ENCODE measurements at places on chromosomes 1 and 21. TPM values are rescaled to one million over a fixed set of nuclear protein-coding genes. Genes with fewer than 3 reads are reported as not detected.

TMEM125 gene
- 0.17 TPM for polyA plus RNA-seq

INAVA gene
- polyA plus RNA-seq: 0.01 TPM

ANGPTL3 gene
- not detected for polyA plus RNA-seq

CYP4A11 gene
- not detected for polyA plus RNA-seq

NFIA gene
- 3.5 TPM for polyA plus RNA-seq

NEK2 gene
- 8.8 TPM for polyA plus RNA-seq

ZFP69 gene
- polyA plus RNA-seq: 1.4 TPM

ZNF691 gene
- polyA plus RNA-seq: 5.6 TPM

TOMM40L gene
- 9.6 TPM for polyA plus RNA-seq

- DNase-seq: no peak
These were observed 33.6 kb upstream of the DIP2A start for GRCh38 chr21:46425041-46425440.

GRCh38 chr1:17047924-17048323, 5.9 kb downstream of the SDHB start:
- no peak for DNase-seq

DNA sequence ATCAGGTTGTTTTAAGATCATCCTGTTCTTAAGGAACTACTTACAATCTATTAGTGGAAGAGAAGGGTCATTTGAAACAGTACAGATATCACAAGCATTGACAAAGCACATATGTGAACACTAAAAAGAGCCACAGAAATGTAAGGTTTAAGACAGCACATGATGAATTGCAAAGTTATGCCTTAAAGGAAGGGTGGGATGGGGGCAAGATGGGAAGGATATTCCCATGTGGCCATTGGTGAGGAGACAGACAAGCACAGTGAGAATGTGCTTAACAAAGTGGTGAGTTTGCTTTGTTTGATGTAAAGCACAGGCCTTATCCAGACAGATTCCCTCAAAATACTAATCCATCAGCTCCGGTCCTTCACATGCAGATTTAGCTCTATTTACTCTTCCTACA, 151.6 kb upstream of the IVNS1ABP start:
- no peak for DNase-seq

- no peak for DNase-seq
These were observed 7.8 kb upstream of the SEMA4A start for GRCh38 chr1:156145650-156146019.

- no peak for DNase-seq
These were observed 61.3 kb downstream of the ALPL start for GRCh38 chr1:21570528-21570875.

GRCh38 chr1:8155528-8156186, 129.5 kb upstream of the ERRFI1 start:
- DNase-seq: no peak

- no peak for DNase-seq
These were observed 15.6 kb downstream of the PAX7 start for GRCh38 chr1:18646091-18646785.

DNA sequence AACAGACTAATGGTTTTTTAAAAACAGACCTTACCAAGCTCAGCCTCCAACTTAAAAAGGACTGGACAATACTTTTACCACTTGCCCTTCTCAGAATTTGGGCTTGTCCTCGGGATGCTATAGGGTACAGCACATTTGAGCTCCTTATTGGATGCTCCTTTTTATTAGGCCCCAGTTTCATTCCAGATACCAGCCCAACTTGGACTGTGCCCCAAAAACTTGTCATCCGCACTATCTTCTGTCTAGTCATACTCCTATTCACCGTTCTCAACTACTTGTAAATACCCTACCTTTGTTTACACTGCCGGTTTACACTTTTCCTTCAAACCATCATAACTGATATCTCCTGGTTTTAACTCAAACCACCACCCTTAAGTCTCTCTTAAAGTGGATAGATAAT, 17.9 kb upstream of the ANKRD13C start:
- DNase-seq: no peak

DNA sequence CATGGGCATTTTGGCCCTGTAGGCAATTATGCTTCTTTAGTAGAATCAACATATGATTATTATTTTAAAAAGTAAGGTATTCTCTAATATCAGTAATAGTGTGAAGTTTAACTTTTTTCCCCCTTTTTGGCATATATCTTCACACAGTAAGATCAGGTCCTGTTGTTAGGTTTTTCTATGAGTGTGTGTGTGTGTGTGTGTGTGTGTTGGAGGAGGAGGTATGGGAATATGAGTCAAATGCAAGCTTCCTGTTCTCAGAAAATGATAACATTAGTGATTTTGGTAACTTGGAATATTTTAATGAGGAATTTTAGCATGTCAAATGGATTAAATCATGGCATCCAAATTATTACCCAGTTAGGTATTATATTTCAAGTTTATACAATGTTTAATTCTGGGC, 65.8 kb upstream of the BCL10 start:
- no peak for DNase-seq

DNA sequence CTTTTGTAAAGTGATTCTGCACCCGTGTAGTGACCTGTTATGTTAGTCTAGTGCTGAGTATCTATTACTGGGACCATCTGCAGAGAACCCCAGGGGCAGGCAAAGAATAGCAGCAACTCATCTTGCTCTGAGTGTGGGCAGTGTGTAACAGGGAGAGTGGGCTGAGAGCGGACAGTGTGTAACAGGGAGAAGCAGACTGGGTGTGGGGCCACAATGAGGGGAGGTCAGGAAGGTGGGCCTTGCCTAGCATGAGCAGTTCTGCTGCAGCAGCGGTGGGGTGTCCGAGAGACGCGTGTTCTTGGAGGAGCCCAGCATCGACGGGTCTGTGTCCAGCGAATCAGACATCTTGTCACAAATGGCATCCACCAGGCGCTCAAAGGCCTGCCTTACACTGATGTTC, 41.2 kb upstream of the NRDC start:
- DNase-seq: no peak

DNA sequence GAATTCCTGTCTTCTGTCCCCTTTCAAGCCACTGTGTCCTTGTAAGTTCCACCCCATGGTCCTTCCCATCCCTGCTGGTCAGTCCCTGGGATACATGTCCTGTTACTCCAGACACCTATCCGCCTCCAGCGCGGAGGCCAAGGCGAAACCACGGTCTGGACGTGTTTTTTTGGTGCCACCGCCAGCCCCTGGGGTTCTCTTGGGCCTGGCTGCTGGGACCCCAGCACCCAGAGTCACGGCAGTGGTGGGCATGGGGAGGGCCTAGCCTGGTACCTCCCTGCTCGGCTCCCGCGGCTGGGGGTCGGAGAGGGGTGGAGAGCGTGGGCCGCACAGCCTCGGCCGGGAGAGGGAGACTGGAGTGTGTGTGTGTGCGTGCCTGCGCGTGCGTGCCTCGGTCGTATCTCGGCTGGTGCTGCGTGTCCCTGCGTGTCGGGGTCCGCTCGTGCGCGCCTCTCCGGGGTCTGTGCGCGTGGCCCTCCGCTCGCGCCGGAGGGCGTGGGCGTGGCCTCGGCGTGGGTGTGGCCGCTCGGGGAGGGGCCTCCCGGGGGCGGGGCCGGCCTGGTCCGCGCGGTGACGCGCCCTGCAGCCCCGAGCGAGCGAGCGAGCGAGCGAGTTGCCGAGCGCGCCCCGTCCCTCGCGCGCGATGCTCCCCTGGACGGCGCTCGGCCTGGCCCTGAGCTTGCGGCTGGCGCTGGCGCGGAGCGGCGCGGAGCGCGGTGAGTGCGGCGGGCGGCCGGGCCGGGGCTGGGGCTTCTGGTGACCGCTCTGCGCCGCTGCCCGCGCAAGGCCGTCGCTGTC, at the start of gene VWA1:
Gene VWA1 (plus strand): TSS at position 585 of the 798 bp plus-strand sequence. CDS start 59 bp downstream, at position 644.
- no peak for DNase-seq

GRCh38 chr21:38133240-38133639, 123.6 kb upstream of the KCNJ15 start:
- DNase-seq: no peak

- DNase-seq: no peak
These were observed 225.6 kb upstream of the PBX1 start for GRCh38 chr1:164333387-164333786.

DNA sequence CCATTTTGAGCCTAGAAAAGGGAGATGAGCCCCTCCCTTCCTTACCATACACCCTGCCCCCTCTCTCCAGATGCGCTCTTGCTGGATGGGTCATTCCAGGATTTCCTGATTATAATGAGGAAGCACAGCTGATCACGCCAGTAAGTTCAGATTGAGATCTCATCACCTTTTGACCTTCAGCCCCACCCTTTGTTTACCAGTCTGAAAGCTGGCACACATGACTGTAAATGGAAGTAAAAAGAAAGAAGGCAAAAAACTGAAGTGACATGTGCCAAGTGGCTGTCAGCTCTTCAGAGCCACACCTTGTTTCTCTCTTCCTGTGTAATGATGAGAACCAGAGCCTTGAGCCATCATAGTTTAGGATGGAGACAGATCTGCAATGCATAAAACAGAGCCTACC, 27.9 kb downstream of the S1PR1 start:
- DNase-seq: no peak

DNA sequence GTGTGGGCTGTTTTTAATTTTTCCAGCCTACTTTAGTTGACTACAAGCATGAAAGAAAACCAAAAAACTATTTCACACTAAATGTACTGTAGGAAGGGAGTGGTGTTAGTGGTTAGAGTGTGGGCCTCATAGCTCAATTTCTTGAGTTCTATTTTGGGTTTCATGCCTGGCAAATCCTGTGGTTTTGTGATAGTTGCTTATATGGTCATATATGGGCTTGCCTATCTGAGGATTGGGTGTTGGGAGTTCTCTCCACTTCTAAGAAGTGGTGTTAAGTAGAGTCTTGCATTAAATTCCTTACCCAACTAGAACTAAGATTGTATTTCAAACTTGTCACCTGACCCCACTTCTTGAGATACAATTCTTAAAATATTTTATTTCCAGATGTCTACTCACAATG, 37.8 kb upstream of the COL11A1 start:
- DNase-seq: no peak

DNA sequence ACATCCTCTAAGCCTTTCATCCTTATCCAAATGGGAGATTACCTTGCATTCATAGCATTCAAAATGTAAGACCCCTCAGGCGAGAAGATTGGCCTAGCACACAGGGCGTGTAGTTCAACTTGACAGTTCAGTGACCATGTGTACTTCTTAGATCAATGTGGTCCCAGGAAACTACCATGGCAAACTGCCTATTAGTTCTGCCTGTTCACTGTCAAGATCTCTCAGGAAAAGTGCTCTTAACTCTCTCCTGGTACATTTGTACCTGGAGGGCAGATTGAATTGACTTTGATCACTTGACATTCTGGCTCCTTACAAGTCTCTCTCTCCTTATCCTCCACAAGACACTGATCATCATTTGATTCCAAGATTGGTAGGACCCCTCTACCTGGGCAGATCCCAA, 122.4 kb downstream of the CDC7 start:
- no peak for DNase-seq

DNA sequence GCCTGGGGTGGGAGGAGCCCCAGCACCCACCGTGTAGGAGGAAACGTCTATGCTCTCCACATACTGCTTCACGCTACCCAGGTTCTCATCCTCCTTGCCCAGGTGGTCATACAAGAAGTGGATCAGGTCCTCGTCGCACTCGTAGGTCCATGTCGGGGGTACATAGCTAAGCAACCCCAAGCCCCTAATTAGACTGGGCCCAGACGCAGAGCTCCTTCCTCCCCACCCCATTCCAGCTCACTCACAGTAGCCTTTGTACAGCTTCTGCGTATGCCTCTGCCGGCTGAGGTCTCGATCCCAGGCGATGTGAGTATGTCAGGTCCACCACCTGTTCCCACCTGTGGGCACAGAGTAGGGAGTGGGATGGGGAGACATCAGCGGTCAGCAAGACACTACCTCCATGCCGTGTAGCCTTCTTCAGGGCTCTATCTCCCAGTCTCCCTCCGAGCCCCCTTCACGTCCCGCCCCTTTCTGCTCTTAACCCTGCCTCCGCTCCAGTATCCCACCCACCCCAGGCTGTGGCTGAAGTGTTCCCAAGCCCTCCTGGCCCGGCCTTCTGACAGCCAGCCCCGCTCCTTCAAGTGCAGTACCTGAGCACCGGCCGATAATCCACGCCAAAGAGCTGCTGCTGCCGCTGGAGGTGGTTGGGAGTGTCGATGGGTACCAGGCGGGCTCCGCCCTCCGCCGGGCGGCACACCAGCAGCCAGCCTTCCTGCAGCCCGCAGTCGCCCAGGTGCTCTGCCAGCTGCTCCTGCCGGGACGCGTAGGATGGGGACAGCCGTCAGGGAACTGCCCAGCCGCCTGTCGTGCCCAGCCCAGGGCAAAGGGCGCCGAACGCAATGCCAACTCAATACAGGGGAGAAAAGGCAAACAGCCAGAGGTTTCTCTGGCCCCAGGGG, 919 bp downstream of the HECTD3 start:
- DNase-seq: no peak

DNA sequence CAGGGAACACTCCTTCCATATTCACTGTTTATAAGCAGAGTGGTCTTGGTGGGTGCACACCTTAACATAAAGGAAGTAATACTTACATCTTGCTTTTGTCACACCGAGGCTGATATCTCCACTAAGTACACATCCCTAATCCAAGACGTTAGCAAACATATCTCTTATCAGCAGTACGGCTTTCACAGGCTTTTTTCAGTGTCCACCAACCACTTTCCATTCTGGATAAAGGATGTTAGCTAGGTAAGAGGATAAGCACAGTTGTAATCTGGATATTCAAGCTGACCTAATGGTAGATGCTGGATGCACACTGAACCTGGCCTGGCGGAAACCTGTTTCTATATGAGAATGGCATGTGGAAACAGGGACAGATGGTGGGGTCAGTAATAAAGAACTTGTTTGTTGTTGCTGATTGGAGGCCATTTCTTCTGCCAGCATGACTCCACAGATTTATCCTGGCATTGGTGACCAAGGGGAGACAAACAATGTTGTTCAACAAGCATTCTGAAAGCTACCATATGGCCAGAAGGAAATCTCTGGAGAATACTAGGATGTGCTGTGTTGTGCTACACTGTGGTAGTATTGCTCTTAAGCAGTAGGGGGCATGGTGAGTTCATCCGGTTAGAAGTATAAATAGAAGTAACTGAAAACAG, 416.4 kb downstream of the PTBP2 start:
- no peak for DNase-seq

GRCh38 chr1:238060061-238060460, 169.3 kb upstream of the ZP4 start:
- no peak for DNase-seq

Data from BJ (cell line).